ENCODE measurements at places on chromosomes 7 and 10.
A peak's percentile ranks its signal among the peaks of the same experiment; 100 is the strongest.

DNA sequence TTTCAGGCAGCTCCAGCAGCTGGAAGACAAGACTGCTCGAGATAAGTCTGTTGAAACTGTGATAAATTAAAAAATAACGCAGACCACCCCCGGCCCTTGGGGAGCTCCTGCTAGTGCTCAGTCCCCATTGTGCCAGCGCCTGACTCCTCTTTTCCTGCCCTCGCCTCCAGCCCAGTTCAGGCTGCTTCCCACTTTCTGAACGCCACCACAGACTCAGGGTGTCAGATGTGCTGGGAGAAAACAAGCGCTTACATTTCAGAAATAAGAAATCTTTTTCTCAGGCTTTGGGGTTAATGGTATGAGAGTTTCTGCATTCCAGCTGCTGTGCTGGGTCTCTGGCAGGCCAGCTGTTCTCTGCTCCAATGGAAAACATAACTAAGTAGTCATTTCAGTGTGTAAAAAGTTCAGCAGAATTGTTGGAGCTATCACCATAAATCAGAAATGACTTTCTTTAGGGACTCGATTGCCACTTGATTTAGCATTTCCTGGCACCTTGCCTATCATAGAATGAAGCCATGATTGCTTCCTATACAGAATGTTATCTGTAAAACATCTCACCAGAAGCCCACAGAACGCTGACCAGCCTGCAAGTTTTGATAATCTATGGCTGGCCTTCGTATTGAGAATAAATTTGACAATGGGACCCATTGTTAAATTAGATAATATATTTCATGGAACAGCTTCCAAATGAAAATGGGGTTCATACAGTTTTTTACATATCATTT lies 257.0 kb upstream of the ZNF32 start:
- H3K4me3 ChIP-seq: no peak overlapping the region
- no peak overlapping the region for H3K27ac ChIP-seq
- H3K36me3 ChIP-seq: no peaks in the 10 kb centered on the region
- H3K4me1 ChIP-seq: no peaks in the 10 kb centered on the region
- H3K27me3 ChIP-seq: no peaks in the 10 kb centered on the region

GRCh38 chr7:5501465-5501864 lies 77.8 kb upstream of the TNRC18 start:
- H3K4me3 ChIP-seq: no peak overlapping the region
- no peak overlapping the region for H3K27ac ChIP-seq
- H3K27me3 ChIP-seq: no peaks in the 10 kb centered on the region
- DNase-seq: no peak

GRCh38 chr7:154892459-154892858 lies 110.5 kb downstream of the PAXIP1 start:
- H3K27ac ChIP-seq: no peak overlapping the region
- H3K4me3 ChIP-seq: no peak overlapping the region
- DNase-seq: no peak
- no peaks in the 10 kb centered on the region for H3K36me3 ChIP-seq

GRCh38 chr7:99109108-99110051 lies 34.5 kb downstream of the SMURF1 start:
- peak; percentile 65 for DNase-seq
- H3K27ac ChIP-seq: peak overlapping the region; percentile 78
- no peak overlapping the region for H3K4me3 ChIP-seq

- peaks cover 9% of the 10 kb centered on the region for H3K4me1 ChIP-seq
- H3K27me3 ChIP-seq: no peaks in the 10 kb centered on the region
- peak overlapping the region; percentile 80 for H3K27ac ChIP-seq
Measured at GRCh38 chr10:130022511-130023299, 58.6 kb upstream of the EBF3 start.

GRCh38 chr10:53379956-53380355 lies 607.4 kb upstream of the MBL2 start:
- no peak overlapping the region for H3K4me3 ChIP-seq
- no peak overlapping the region for H3K27ac ChIP-seq
- no peaks in the 10 kb centered on the region for H3K4me1 ChIP-seq
- no peak for DNase-seq
- H3K27me3 ChIP-seq: no peaks in the 10 kb centered on the region

DNA sequence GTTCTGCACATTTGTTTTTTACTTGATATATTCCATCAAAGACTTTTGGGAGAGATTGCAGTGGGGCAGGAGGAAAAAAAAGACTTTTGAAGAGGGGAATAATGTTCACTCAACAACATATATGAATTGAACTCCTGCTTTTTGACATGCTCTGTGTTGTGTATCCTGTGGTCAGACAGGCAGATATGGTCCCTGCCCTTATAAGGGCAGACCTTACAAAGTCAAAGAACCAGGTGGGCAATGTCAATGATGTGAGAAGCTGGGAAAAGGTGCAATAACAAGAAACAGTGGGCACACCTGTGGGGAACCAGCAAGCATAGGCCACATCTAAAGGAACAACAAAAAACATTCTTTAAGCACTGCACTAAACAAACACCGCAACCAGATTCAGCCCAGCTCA lies 8.2 kb downstream of the AIFM2 start:
- H3K36me3 ChIP-seq: peaks cover 5% of the 10 kb centered on the region
- no peak overlapping the region for H3K4me3 ChIP-seq
- no peaks in the 10 kb centered on the region for H3K4me1 ChIP-seq
- no peak overlapping the region for H3K27ac ChIP-seq
- H3K27me3 ChIP-seq: no peaks in the 10 kb centered on the region

DNA sequence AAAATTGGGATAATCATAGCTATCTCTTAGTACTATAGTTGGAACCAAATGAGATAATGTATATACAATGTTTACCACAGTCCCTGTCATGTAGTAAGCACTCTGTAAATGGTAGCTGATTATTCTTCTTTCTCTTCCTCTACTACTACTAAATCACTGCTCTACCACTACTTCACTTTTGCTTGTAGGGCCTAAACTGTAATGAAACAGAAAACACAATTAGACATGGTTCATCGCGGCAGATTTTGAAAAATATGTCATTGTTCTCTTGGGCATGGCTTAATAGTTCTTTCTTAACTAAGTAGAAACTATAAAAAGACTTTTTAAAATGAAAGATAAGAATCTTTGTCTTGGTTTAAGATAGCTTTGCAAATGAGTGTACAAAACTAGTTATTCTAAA lies 34.9 kb downstream of the R3HCC1L start:
- H3K4me1 ChIP-seq: no peaks in the 10 kb centered on the region
- no peak overlapping the region for H3K4me3 ChIP-seq

DNA sequence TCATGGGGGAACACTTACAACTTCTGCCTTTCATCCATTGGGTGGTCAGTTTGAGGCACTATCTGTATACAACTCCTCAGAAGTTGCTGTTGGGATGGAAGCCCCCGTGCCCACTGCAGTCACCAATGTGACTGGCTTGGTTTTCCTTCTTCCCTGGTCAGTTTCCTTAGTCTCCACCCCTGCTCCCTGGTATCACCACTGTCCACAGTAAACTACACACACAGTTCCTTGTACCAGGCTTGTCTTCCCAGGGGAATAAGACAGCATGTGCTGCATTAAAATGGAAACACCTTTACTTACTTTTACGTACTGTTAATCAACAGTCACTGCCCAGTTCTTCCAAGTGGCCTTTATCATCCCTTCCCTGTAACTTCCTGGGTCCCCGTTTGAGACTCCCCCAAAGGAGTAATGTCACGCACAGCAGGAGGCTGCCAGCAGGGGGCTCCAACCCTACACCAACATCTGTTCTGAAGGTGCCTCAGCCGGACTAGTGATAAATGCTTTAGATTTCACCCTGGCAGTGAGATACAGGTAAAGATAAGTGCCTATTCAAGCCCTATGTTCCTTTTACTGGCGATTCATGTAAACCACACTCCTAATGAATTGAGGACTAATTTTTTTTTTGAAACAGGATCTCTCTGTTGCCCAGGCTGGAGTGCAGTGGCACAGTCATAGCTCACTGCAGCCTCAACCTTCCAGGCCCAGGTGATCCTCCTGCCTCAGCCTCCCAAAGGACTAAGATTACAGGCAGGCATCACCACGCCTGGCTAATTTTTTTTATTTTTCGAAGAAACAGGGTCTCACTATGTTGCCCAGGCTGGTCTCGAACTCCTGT lies 45.3 kb upstream of the PIK3AP1 start:
- DNase-seq: peak; percentile 47
- H3K4me3 ChIP-seq: no peak overlapping the region
- H3K27me3 ChIP-seq: no peaks in the 10 kb centered on the region
- no peaks in the 10 kb centered on the region for H3K36me3 ChIP-seq

- H3K27ac ChIP-seq: peak overlapping the region; percentile 73
- H3K27me3 ChIP-seq: no peaks in the 10 kb centered on the region
- H3K4me1 ChIP-seq: peaks cover 8% of the 10 kb centered on the region
Measured at GRCh38 chr7:30771880-30772425, 736 bp downstream of the MINDY4 start.

- no peak for DNase-seq
- H3K36me3 ChIP-seq: no peaks in the 10 kb centered on the region
- H3K4me1 ChIP-seq: no peaks in the 10 kb centered on the region
Measured at GRCh38 chr7:124713086-124713485, 52.5 kb downstream of the GPR37 start.

DNA sequence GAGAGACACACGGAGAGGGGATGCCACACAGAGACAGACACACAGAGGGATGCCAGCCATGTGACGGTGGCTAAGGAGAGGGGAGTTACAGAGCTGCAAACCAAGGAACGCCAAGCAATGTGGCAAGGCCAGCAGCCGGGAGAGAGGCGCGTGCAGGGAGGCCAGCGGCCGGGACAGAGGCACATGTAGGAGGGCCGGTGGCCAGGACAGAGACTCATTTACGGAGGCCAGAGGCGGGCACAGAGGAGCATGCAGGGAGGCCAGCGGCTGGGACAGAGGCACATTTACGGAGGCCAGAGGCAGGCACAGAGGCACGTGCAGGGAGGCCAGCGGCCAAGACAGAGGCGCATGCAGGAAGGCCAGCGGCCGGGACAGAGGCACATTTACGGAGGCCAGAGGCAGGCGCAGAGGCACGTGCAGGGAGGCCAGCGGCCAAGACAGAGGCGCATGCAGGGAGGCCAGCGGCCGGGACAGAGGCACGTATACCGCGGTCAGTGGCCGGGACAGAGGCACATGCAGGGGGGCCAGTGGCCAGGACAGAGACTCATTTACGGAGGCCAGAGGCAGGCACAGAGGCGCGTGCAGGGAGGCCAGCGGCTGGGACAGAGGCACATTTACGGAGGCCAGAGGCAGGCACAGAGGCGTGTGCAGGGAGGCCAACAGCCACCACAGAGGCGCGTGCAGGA lies 40.4 kb downstream of the INSIG1 start:
- peaks cover 6% of the 10 kb centered on the region for H3K27me3 ChIP-seq
- no peak overlapping the region for H3K27ac ChIP-seq
- H3K4me3 ChIP-seq: no peak overlapping the region
- no peak for DNase-seq
- H3K4me1 ChIP-seq: no peaks in the 10 kb centered on the region
- no peaks in the 10 kb centered on the region for H3K36me3 ChIP-seq

DNA sequence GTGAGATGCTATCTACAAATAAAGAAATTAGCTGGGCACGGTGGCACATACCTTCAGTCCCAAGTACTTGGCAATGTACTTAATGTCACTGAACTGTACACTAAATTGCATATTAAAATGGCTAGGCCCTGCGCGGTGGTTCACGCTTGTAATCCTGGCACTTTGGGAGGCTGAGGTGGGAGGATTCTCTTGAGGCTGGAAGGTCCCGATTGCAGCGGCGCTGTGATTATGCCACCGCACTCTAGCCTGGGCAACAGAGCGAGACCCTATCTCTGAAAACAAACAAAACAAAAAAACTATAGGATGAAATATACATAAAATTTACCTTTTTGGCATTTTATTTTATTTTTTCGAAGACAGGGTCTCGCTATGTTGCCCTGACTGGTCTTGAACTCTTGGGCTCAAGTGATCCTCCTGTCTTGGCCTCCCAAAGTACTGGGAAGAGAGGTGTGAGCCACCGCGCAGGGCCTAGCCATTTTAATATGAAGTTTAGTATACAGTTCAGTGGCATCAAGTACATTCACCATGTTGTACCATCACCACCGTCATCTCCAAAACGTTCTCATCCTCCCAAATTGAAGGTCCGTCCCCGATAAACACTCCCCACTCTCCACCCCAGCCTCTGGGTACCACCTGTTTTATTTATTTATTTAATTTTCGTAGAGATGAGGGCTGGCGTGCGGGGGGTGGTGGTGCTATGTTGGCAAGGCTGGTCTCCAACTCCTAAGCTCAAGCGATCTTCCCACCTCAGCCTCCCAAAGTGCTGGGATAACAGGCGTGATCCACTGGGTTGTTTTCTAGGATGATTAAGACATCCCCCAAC lies 1.3 kb upstream of the EIF3B start:
- peak overlapping the region; percentile 99 for H3K27ac ChIP-seq
- H3K36me3 ChIP-seq: peaks cover 5% of the 10 kb centered on the region
- H3K4me1 ChIP-seq: no peaks in the 10 kb centered on the region
- H3K4me3 ChIP-seq: peak overlapping the region; percentile 87
- no peak for DNase-seq
- no peaks in the 10 kb centered on the region for H3K27me3 ChIP-seq

GRCh38 chr7:42479816-42480633 lies 243.0 kb upstream of the GLI3 start:
- H3K4me1 ChIP-seq: no peaks in the 10 kb centered on the region
- H3K27ac ChIP-seq: no peak overlapping the region
- no peaks in the 10 kb centered on the region for H3K36me3 ChIP-seq
- H3K4me3 ChIP-seq: no peak overlapping the region
- no peaks in the 10 kb centered on the region for H3K27me3 ChIP-seq

DNA sequence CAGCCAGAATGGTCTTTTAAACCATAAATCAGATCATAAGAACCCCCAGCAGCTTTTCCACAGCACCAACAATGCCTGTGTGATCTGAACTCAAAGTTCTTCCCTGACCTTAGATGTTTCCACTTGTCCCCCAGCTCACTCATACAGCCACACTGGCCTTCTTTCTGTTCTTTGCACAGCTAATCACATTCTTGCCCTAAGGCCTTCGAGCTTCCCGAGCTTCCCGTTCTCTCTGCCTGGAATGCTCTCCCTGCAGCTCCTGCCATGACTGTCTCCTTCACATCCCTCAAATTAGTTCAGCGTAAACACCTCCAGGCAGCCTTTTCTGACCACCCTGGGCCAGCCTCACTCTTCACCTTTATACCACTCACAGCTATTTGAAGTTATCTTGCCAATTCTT lies 166.8 kb upstream of the NFE2L3 start:
- no peak for DNase-seq
- no peaks in the 10 kb centered on the region for H3K4me1 ChIP-seq
- no peaks in the 10 kb centered on the region for H3K36me3 ChIP-seq
- no peak overlapping the region for H3K27ac ChIP-seq
- no peak overlapping the region for H3K4me3 ChIP-seq

Data from fibroblast of lung (primary cell).